ENCODE measurements at places on chromosomes 5 and 9.

GRCh38 chr5:35804201-35804653 lies 52.5 kb upstream of the IL7R start:
- DNase-seq = no peak

GRCh38 chr9:70634696-70635095 lies 220.2 kb upstream of the KLF9 start:
- no peak for DNase-seq

GRCh38 chr5:31763424-31763823 lies 124.5 kb downstream of the PDZD2 start:
- no peak for DNase-seq

- DNase-seq = no peak
Measured at GRCh38 chr5:146068977-146069779, 36.2 kb downstream of the PLAC8L1 start.

- no peak for DNase-seq
Measured at GRCh38 chr9:121818016-121818661, 166.7 kb downstream of the DAB2IP start.

- no peak for DNase-seq
Measured at GRCh38 chr5:178899289-178899688, 3.6 kb downstream of the ZFP2 start.

- DNase-seq = no peak
Measured at GRCh38 chr5:159907689-159908590, 8.3 kb upstream of the ADRA1B start.

- no peak for DNase-seq
Measured at GRCh38 chr9:68625559-68625958, 79.5 kb upstream of the PIP5K1B start.

DNA sequence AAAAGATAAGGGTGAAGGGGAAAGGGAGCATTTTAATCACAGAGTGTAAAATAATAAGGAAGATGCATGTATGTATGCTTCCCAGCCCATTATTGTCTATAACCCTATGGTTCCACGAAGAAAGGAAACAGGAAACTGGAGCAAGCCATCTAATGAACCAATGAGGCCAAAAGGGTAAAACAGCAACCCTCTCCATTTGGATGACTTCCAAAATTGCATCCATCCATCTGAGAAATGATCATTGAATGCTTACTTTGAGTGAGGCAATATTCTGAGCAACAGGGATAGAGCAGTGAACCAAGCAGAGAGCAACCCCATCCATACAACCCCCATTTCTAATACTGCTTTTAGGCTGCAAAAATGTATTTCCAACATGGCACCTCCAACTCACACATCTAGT lies 46.9 kb downstream of the ARL15 start:
- DNase-seq = no peak

GRCh38 chr9:27427272-27427643 lies 96.8 kb upstream of the IFNK start:
- no peak for DNase-seq

DNA sequence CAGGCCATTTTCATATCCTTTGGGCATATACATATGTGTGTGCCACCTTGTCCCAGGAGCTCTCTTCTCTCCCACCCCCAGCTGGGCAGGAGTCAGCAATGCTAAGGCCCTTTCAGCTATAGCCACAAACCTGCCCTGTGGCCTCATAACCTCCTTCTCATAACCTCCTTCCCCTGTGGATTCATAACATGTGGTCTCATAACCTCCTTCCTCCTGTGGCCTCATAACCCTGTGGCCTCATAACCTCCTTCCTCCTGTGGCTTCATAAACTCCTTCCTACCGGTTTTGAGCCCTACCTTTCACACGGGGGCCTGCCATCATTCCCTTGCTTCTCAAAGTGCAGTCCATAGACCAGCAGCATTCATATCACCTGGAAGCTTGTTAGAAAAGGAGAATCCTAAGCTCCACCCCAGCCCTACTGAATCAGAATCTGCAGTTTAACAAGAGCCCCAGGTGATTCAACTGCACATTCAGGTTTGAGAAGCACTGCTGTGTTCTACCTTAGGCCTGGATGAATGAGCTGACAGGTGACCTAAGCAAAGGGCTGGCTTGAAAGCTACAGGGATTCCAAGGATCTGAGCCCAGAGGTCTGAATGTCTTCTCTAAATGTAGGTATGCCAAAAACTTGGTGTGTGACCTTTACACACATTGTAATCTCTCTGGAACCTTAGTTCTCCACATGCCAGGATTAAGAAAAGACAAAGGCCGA lies 41.9 kb upstream of the PLPP6 start:
- DNase-seq = no peak

DNA sequence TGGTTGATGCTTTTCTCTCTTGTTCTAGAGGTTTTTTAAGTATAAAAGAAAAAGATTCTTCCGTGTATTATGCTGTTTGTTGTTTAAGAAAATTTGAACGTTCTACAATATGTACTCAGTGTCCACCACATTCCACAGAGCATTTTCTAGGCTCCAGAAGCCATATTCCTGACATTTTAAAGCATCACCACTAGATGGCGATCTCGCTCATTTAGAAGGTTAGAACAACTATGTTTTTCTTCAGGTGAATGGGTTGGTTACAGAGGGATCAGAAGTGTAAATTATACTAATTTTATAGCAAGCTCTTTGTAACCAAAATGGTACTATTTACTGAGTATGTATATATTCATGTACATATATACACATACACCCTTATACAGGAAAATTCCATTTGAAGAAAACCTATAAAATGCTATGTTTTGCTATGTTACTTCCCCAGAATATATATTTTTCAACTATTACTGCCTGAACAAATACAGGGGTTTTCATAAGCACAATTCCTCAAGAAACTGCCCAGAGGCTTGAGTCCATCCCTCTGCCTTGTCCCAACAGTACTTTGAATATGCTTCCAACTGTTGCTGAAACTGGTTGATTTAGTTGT lies 284.3 kb downstream of the CCDC171 start:
- peak; percentile 70 for DNase-seq

Data from NAMALWA (cell line).